ENCODE measurements at places on chromosomes 3 and 15. TPM values are rescaled to one million over a fixed set of nuclear protein-coding genes. Genes with fewer than 3 reads are reported as not detected.

Gene SAXO2
- 1.4 TPM for total RNA-seq

Gene TLR9
- total RNA-seq, result not detected

Gene CHRM5
- not detected for total RNA-seq

Gene SCN11A
- total RNA-seq, result not detected

Gene TGM5
- total RNA-seq, result not detected

Gene TRIM42
- not detected for total RNA-seq

Gene GNAT1
- total RNA-seq, result not detected

Gene AP3B2
- 2.0 TPM for total RNA-seq

Gene GRM2
- under 0.01 TPM for total RNA-seq

Gene SERINC4
- not detected for total RNA-seq

Gene KCNMB2
- not detected for total RNA-seq

Gene PLA2G4D
- not detected for total RNA-seq

Gene RPL15
- 2,065 TPM for total RNA-seq

Gene SLC2A2
- total RNA-seq, result not detected

Gene CCDC54
- not detected for total RNA-seq

Gene CAPN3
- total RNA-seq, result 556 TPM

Gene NUP210
- 2.4 TPM for total RNA-seq

Gene NAALADL2
- total RNA-seq, result 15.3 TPM

Gene KLHL40
- not detected for total RNA-seq

Gene UBE2E1
- total RNA-seq, result 82.9 TPM

Gene ANKRD63
- total RNA-seq, result not detected

Gene STARD9
- 8.3 TPM for total RNA-seq

Gene WDR93
- 0.15 TPM for total RNA-seq

Gene TEX9
- total RNA-seq, result 3.1 TPM

Gene SCG5
- not detected for total RNA-seq

Gene ZCWPW2
- 0.93 TPM for total RNA-seq

Gene ATP2C1
- 81.2 TPM for total RNA-seq

Gene LEKR1
- total RNA-seq, result 0.77 TPM

Gene BDH1
- total RNA-seq, result 22.3 TPM

Gene TMC3
- not detected for total RNA-seq

Gene CADPS
- total RNA-seq, result 5.8 TPM

Gene NCKIPSD
- total RNA-seq, result 11.9 TPM

Gene GOLGA8R
- total RNA-seq, result 0.34 TPM

Gene GRM7
- total RNA-seq, result not detected

Gene DGKG
- 6.0 TPM for total RNA-seq

Gene LIPH
- under 0.01 TPM for total RNA-seq

Gene NCEH1
- total RNA-seq, result 5.1 TPM

Gene SLC28A1
- not detected for total RNA-seq

Gene ADAMTS17
- total RNA-seq, result 0.34 TPM

Gene RPL14
- 281 TPM for total RNA-seq

Gene ATP8B4
- total RNA-seq, result 1.1 TPM

Gene CALML4
- 1.0 TPM for total RNA-seq

Gene PGBD4
- 1.7 TPM for total RNA-seq

Gene DNAJA4
- total RNA-seq, result 50.3 TPM

Gene FBXL22
- total RNA-seq, result not detected

Gene MINAR1
- 1.7 TPM for total RNA-seq

Gene NEDD4
- total RNA-seq, result 15.7 TPM

Gene SIN3A
- total RNA-seq, result 25.4 TPM

Measured in melanocyte of skin (primary cell).